ENCODE measurements at places on chromosomes 6 and 20.
A peak's percentile ranks its signal among the peaks of the same experiment; 100 is the strongest.

DNA sequence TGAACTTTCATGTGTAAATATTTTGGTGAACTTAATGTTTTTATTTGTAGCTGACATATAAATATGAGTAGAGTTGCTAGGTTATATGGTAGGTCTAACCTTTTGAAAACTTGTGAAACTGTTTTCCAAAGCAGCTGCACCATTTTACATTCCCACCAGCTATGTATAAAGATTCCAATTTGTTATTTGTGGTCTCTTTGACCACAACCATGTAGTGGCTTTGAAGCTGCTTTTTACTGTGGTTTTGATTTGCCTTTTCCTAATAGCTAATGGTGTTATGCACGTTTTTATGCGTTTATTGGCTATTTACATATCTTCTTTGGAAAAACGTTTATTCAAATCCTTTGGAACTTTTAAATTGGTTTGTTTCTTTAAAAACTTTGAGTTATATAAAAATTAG is 10.3 kb downstream of the CST3 start:
- DNase-seq = no peak

GRCh38 chr20:63840405-63840828 is 9.4 kb upstream of the ZBTB46 start:
- DNase-seq = no peak

GRCh38 chr20:17904027-17904426 is 64.6 kb downstream of the SNX5 start:
- no peak for DNase-seq

DNA sequence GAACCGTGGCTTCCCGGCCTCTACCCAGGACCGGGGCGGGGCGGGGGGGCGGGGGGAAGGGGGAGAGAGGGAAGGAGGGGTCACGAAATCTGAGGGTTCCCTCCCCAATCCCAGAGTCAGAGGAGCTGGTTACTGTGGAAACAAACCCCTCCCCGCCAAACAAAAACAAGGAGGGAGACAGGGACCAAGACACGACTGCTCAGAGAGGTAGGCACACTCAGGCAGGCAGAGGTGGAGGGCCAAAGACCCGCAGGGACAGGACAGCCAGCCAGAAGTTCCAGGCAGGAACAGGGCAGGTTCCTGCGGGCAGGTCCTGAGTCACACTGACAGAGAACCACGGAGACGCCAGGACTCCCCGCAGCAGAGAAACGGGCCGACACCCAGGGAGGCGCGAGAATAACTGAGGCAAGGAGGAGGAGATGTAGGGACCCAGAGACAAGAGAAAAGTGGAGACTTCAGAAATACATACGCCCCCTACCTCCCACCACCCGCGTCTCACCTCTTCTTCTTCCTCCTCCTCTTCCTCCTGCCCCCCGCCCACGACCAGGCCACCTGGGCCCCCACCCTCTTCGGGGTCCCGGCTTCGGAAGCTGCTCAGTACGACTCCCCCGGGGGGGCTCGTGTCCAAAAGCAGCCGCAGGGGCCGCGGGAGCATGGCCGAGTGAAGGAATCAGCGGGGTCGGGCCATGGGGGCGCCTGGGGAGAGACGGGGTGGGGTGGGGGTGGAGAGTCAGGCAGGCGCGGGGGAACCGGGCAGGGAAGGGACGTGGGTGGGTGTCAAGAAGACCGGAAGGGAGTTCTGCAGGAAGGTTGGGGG is 578 bp downstream of the RGL2 start:
- DNase-seq = peak; percentile 80

- DNase-seq = no peak
Measured at GRCh38 chr6:116087437-116088027, 13.1 kb upstream of the NT5DC1 start.

- no peak for DNase-seq
Measured at GRCh38 chr6:89479897-89480296, 46.9 kb downstream of the ANKRD6 start.

DNA sequence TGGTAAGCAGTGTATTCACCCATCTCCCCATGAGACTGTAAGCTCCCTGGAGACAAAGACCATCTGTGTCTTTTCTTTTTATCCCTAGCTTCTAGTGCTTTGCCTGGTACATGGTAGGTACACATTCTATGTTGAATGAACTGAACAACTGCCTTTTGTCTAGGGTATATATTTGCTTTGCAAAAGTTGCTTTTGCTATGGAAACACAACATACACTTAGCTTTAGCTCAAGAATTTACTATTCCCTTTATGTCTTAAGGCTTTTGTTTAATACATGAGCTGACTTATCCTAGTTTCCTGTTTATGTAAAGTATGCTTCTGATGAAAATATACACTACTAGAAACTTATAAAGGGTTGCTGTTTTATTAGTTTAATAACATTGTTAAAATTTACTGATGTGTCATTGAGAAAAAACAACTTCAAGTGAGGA is 198.2 kb downstream of the PRL start:
- DNase-seq = no peak

- no peak for DNase-seq
Measured at GRCh38 chr6:90247262-90247661, 49.4 kb downstream of the BACH2 start.

DNA sequence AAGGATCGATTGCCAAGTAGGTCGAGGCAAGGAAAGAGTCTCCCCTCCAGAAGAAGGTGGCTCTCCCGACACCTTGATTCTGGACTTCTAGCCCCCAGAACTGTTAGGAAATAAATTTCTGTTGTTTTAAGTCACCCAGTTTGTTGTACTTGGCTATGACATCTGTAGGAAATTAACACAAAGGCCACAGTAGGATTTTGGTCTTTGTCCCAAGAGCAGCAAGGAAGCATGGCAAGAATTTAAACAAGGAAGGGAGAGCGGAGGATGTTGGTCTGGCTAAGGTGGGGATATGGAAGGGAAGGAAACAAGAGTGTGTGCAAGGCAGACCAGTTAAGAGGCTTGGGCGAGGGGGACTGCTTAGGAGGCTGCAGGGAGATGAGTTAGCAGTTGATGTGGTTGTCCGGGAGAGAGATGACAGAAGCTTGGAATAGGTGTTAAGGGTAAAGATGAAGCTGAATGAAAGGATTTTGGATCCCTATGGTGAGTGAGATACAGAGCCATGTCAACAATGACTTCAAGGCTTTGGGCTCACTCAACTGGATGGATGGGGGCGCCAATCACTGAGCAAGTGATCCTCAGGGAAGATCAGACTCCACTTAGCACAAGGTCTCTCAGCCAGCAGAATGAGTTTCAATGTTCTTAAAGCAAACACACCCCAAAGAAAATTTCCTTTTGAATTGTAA is 140.5 kb upstream of the ZNF217 start:
- no peak for DNase-seq

DNA sequence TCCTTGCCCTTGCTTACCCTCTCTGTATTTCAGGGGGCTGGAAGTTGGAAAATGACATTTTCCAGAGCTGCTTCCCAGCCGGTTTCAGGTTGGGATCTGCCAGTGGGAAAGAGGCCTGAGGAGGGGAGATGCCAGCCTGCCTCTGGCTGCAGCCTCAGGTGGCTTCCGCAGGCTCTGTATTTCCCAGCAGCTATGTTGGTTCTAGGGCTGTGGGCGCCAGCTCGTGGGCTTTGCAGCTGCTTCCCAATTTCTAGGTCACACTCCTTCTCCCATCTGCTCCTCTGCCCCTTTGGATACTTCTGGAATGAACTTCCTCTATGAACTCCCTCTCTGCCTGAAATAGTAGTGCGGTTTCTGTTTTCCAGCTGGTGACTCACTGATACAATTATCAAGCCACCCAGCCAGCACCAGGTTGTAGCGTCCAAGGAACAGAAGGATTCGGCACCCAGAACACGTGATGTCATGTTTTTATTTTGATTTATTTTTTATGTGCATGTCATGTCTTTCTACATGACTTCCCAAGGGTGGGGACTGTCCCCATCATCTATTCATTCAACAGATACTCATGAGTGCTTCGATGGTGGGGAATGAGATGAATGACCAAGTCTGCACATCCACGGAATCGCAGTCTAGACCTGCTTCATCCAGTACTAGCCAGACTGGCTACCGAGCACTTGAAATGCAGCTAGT is 38.0 kb downstream of the TGM2 start:
- DNase-seq = peak; percentile 75

DNA sequence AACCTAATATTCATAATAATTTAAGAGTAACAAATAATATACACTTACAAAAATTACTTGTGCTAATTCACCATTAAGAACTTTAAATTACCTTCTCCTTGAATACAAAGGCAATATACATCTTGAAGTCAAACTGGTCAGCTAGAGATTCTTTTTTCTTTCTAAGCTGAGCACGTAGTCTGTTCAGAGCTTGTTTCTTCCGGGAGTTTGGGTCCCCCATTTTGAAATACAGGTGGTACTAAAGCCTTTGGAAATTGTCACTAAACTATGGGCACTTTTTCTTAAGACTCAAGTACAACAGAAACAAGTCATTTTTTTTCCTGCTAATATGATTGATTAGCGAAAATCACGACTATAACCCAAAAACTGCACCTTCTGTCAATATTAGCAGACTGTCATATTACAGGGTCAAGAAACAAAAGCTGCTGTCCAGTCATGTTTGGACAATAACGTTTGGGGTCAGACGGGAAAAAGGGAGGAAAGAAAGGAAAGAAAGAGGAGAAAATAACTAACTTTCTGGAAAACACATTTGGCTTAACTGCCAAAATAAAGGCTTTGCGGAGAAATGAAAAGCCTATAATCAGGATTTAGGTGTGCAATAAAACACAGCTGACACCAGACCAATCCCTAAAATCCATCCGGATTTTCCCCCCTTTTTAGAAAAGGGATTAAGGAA is 367 bp downstream of the C6orf62 start:
- no peak for DNase-seq

DNA sequence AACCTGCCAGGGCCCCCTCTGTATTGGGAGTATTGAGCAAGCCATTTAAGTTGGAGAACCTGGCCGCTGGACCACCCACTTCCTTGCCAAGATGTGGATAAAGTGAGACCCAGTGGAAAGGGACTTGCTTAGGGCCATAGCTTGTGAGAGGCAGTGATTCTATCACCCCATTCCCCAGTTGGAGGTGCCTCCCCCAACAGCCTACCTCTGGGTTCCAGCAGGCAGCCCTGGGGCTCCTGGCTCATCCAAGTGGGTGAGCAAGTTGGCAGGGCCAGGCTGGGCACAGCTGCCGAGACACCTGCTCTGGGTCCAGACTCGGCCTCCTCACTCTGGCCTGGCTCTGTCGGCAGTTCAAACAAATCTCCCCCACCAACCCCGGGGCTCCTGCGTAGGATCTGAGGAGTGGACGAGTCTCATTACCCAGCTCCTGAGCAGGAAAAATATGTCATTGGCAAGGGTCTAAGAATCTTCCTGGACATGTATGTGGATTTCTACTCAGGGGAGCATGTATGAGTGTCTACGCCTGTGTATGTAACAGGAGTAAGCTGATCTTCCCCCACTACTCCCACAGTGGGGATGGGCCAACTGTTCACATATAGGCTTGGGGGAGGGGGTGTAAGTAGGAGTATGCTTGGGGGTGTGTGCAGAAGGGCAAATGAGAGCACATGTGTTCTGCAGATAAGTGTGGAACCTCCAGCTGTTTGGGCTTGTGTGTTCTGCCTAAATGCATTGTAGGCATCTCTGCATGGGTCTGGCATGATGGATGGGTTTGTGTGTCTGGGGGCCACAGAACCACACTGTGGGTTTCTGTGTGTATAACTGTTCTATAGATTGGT is 1.9 kb downstream of the ID1 start:
- no peak for DNase-seq

- peak; percentile 63 for DNase-seq
Measured at GRCh38 chr6:13288969-13289391, 39.4 kb downstream of the TBC1D7 start.

DNA sequence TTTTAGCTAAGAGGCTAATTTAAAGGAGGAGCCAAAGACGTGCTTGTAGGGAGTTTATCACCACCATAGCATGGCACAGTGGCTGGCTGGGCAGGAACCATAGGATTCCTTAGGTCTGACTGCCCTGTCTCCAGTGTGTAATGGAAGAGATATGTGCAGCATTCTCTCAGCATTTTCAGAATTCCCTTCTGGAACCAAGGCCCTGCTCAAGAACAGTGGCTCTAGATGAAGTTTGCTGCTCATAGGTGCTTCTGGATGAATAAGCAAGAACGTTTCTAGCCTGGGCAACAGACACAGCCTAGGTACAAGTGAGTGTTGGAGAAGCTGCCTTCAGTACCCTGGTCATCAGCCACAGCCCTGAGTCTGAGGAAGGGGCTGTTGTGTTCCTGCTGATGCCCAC is 69.1 kb downstream of the LCA5 start:
- no peak for DNase-seq

GRCh38 chr6:161228921-161229591 is 44.8 kb downstream of the AGPAT4 start:
- DNase-seq = no peak

- no peak for DNase-seq
Measured at GRCh38 chr6:149716181-149716963, 1.5 kb downstream of the LATS1 start.

DNA sequence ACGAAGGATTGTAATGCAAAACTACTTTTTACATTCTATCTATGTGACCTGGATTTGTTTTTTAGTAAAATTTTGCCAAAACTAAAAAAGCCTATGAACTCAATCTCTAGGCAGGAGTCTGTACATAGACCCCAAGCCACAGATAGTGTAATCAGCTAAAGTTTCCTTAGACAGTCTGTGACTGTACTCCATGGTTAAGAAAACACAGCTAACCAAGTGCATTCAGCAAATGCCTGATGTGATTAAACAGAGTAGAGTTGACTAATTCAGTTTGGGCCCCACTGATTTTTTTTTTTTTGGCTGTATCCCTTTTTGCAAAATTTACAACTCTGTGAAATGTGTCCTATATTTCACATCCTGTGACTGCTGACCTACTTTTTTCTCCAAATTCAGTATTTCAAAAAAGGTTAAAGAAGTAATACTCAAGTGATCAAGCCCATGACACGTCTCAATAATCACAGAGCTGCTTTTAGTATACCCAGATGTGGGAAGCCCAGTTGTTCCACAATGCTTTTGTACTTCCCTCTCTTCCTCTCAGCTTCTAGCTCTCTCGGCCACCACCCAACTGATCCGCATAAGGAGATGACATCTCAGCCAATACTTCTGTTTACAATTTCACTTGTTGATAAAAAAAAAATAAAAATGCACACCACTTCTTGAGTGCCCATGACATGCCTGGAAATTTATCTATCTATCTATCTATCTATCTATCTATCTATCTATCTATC is 108.8 kb upstream of the TBX18 start:
- no peak for DNase-seq

GRCh38 chr20:47238780-47239718 is 117.5 kb downstream of the ZMYND8 start:
- no peak for DNase-seq

DNA sequence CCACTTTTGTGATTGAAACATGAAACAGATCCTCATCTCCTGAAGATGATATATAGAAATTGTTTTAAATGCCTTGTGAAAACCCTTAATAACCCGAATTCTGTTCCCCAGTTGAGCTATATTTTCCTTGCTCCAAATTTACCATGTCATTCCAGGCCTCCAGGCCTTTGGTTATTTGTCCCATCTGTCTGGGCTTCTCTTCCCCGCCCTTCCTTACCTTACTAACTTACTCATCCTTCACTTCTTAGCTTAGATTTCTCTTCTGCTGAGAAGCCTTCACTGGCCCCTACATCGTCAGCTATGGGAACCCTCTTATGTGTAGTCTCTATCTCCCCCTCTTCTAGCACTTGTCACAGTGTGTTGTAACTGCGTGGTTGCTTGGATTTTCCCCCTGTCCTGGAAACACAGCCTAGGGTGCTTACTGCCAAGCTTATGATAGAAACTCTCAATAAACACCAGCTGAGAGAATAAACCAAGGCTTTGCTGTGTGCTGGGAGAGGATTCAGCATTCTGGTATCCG is 68.6 kb downstream of the SGK1 start:
- no peak for DNase-seq

GRCh38 chr6:137815692-137816091 is 51.4 kb upstream of the TNFAIP3 start:
- no peak for DNase-seq

- no peak for DNase-seq
Measured at GRCh38 chr6:137282254-137282653, 63.1 kb upstream of the IFNGR1 start.
